A549 treated with CpdA at 1 μM for 4 hours (cell line): ENCODE measurements at places on chromosomes 3 and 15. TPM values are rescaled to one million over a fixed set of nuclear protein-coding genes. Genes with fewer than 3 reads are reported as not detected.

CHRNB4 gene
- total RNA-seq = 0.72 to 1.7 TPM (median 1.1 TPM) in 5 replicates

RNF111 gene
- 21.4 to 29.8 TPM (median 24.1 TPM) in 5 replicates for total RNA-seq

BOC gene
- 6.1 to 7.5 TPM (median 7.0 TPM) in 5 replicates for total RNA-seq

MESP2 gene
- 0.41 to 0.73 TPM (median 0.51 TPM) in 4 of 5 replicates, not detected in the other for total RNA-seq

RETNLB gene
- not detected in 5 replicates for total RNA-seq

SCN5A gene
- 0.70 to 1.4 TPM (median 0.76 TPM) in 5 replicates for total RNA-seq

KLHL40 gene
- not detected in 5 replicates for total RNA-seq

TIGIT gene
- not detected in 5 replicates for total RNA-seq

PRR23A gene
- total RNA-seq = not detected in 5 replicates

OR5H1 gene
- total RNA-seq = not detected in 5 replicates

STARD9 gene
- total RNA-seq = 1.3 to 1.9 TPM (median 1.5 TPM) in 5 replicates

C3orf49 gene
- total RNA-seq = not detected in 5 replicates

GOLGA6L4 gene
- 0.68 to 2.1 TPM (median 0.91 TPM) in 5 replicates for total RNA-seq

NANOGP8 gene
- total RNA-seq = not detected in 5 replicates

TFRC gene
- 89.2 to 116 TPM (median 101 TPM) in 5 replicates for total RNA-seq

RSL24D1 gene
- 87.0 to 125 TPM (median 101 TPM) in 5 replicates for total RNA-seq

ALDH1A3 gene
- total RNA-seq = 21.1 to 31.2 TPM (median 22.1 TPM) in 5 replicates

DOCK3 gene
- 0.42 to 0.51 TPM (median 0.49 TPM) in 5 replicates for total RNA-seq

GPR160 gene
- total RNA-seq = 1.2 to 2.0 TPM (median 1.8 TPM) in 5 replicates

PLCB2 gene
- total RNA-seq = 0.27 to 1.3 TPM (median 0.48 TPM) in 5 replicates

ERICH6 gene
- total RNA-seq = 0.05 TPM in 1 of 5 replicates, not detected in the others

FGF7 gene
- not detected in 5 replicates for total RNA-seq

GOLGA6A gene
- 0.07 to 0.14 TPM (median 0.11 TPM) in 4 of 5 replicates, not detected in the other for total RNA-seq

AADACL2 gene
- not detected in 5 replicates for total RNA-seq

DUOX1 gene
- not detected in 5 replicates for total RNA-seq

TICRR gene
- total RNA-seq = 12.8 to 15.7 TPM (median 14.9 TPM) in 5 replicates

OXTR gene
- total RNA-seq = 9.0 to 10.9 TPM (median 9.4 TPM) in 5 replicates

ACVR2B gene
- 2.2 to 3.2 TPM (median 2.7 TPM) in 5 replicates for total RNA-seq

SAMD7 gene
- not detected in 5 replicates for total RNA-seq

RAD18 gene
- 11.7 to 14.9 TPM (median 14.7 TPM) in 5 replicates for total RNA-seq

EFHB gene
- total RNA-seq = 0.37 to 1.1 TPM (median 0.41 TPM) in 5 replicates

FILIP1L gene
- 0.06 to 0.45 TPM (median 0.07 TPM) in 5 replicates for total RNA-seq

GALNT15 gene
- 0.03 to 0.21 TPM in 2 of 5 replicates, not detected in the others for total RNA-seq

RYK gene
- 28.1 to 34.2 TPM (median 29.3 TPM) in 5 replicates for total RNA-seq

CMC1 gene
- 39.8 to 53.3 TPM (median 50.0 TPM) in 5 replicates for total RNA-seq

TGM5 gene
- not detected in 5 replicates for total RNA-seq

FAM81A gene
- total RNA-seq = 11.0 to 14.6 TPM (median 13.6 TPM) in 5 replicates

RLBP1 gene
- not detected in 5 replicates for total RNA-seq

PP2D1 gene
- total RNA-seq = not detected in 5 replicates

AHSG gene
- total RNA-seq = 0.09 to 0.12 TPM (median 0.11 TPM) in 3 of 5 replicates, not detected in the others

WDR72 gene
- total RNA-seq = 5.5 to 7.7 TPM (median 7.0 TPM) in 5 replicates

ZNF35 gene
- 4.1 to 7.7 TPM (median 5.1 TPM) in 5 replicates for total RNA-seq

NOX5 gene
- 0.27 to 0.38 TPM (median 0.31 TPM) in 5 replicates for total RNA-seq

TIMP4 gene
- total RNA-seq = 10.9 to 14.7 TPM (median 11.8 TPM) in 5 replicates

TEX55 gene
- total RNA-seq = 0.03 TPM in 1 of 5 replicates, not detected in the others

HCLS1 gene
- total RNA-seq = 0.07 to 0.45 TPM (median 0.13 TPM) in 5 replicates

ATRIP gene
- total RNA-seq = 7.8 to 9.4 TPM (median 9.3 TPM) in 5 replicates

PRICKLE2 gene
- 1.9 to 3.4 TPM (median 2.1 TPM) in 5 replicates for total RNA-seq
